ENCODE measurements at places on chromosomes 11 and 22.

GRCh38 chr11:61712314-61712713, 32.1 kb downstream of the DAGLA start:
- DNase-seq: peak; percentile 51

DNA sequence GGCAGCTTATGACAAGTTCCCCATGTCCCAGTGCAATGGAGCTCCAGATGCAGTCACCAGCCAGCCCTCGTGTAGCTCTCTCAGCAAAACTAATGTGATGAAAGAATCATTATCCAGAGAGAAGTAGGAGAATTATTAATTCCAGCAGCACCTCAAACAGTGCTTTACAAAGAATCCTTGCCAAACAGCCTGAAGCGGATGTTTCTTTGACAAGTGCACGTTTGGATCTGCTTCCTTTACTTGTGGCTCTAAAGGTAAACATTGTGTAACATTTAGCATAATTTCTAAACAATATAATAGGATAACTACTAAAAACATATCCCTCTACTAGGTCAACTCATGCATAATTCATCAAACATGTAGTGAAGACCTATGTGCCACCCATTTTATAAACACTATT, 197.0 kb downstream of the FAM181B start:
- DNase-seq: no peak

DNA sequence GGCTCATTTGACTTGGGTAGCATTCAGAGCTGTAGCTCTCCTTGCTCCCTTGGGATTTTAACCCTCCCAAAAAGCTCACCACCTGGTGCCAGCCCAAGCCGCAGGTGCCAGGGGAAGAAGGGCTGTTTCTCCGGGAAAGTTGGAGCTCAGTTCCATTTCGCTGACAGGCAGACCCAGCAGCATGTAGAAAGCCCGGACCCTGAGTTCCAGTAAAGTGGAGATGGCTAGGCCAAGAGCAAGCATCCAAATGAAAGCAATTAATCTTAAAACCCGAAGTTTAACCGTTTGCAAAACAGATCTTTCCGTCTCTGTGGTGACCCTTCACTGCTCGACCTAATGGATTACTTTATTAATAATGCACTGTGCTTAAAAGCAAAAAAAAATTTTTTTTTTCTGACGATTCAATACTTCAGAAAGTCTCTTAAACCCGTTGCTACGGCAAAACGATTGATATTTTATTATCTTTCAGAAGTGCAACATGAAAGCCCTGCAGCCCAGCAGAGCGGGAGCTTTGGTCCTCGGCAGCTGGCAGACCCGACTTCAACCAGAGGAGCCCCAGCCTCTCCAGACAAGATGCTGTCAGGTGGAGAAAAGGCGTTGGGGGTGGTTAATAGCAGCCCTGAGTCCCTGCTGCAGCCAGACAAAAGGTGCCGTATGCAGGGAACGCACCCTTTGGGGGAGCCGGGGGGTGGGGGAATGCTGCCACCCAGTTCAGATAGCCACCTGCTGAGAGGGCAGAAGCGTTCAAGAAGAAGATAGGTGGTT, 3.3 kb downstream of the LMO1 start:
- DNase-seq: no peak

DNA sequence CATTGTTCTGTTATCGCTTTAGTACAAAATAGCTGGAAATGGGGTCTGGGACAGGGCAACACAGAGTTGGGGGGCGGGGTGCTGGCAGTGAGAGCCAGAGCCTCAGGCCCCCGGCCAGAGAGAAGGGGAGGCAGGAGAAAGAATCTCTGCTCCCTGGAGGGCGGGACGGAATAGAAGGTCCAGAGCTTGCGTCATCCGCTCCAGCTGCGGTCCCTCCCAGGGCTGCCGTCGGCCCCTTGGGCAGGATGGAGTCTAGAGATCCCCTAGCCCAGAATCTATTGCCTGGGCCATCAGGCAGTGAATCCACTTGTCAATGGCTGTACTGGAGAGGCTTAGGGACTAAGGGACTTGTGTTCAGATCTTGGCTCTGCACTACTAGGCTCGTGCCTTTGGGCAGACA, 5.0 kb downstream of the TP53I11 start:
- no peak for DNase-seq

DNA sequence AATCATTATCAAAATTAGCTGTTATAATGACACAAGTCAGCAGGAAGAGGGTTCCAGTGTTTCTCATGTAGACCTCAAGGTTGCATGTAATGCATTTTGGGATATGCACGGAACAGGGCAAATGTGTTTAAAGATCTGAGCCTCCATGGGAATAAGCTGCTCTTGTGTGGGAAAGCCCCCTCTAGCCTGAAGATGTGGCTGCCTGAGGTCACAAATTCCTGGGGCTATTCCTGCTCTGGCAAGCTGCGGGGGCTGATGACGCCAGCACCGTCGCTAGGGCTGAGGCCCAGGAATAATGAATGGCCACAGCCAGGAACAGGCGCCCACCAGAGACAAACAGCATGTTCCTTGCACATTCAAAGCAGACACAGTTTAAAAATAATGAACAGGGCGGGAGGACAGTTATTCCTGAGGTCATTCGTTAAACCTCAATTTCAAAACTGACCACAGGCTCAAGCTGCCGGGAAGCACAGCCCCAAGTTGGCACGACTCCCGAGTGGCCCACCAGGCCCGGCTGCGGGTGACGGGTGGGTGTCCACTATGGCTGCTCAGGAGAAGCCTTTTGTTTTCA, 11.7 kb downstream of the OSBPL5 start:
- no peak for DNase-seq
